ENCODE measurements at places on chromosomes 16 and 17.

- no peak for DNase-seq
These were observed 7.5 kb downstream of the TIMP2 start for GRCh38 chr17:78917451-78918275.

DNA sequence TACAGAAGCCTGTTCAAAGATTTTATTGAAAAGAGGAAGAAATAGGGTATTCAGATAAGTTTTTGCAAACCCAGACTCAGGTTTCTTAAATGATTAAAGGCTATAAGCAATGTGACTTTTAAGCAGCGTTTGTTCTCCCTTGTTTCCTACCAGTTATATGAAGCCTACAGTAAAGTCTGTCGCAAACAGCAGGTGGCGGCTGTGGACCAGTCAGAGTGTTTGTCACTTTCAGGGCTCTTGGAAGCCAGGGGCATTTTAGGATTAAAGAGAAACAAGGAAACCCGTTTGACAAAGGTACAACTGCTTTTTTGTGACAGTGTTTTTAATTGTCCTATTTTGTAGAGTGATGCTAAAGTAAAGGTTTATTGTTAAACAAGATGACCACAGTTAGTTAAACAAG is 7.7 kb upstream of the RARA start:
- no peak for DNase-seq

GRCh38 chr17:37742116-37742761 is 2.6 kb downstream of the HNF1B start:
- no peak for DNase-seq

- no peak for DNase-seq
These were observed 282.5 kb upstream of the FOXF1 start for GRCh38 chr16:86227801-86228200.

DNA sequence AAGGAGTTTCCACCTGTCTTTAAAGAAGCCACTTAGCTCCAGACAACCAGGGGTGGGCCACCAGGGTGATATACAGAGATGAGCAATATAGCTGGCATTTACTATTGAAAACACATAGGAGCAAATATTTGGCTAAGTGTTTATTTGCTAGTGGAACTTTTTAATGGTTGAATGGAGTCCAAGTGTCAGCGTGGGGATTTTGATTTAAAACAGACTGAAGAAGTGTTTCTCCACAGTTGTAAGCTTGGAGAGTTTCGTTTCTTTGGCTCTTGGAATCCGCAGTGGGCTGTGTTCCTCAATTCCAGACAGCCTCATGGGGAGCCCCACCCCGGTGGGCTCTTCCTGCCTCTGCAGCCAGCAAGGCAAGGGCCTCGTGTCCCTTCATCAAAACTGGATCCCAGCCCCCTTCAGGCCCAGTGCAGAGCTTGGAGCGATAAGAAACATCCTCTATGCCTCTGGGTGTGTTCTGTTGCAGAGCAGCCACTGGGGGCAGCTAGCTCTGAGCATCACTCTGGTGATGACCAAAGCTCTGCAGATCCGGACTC is 36.1 kb downstream of the NOG start:
- no peak for DNase-seq

DNA sequence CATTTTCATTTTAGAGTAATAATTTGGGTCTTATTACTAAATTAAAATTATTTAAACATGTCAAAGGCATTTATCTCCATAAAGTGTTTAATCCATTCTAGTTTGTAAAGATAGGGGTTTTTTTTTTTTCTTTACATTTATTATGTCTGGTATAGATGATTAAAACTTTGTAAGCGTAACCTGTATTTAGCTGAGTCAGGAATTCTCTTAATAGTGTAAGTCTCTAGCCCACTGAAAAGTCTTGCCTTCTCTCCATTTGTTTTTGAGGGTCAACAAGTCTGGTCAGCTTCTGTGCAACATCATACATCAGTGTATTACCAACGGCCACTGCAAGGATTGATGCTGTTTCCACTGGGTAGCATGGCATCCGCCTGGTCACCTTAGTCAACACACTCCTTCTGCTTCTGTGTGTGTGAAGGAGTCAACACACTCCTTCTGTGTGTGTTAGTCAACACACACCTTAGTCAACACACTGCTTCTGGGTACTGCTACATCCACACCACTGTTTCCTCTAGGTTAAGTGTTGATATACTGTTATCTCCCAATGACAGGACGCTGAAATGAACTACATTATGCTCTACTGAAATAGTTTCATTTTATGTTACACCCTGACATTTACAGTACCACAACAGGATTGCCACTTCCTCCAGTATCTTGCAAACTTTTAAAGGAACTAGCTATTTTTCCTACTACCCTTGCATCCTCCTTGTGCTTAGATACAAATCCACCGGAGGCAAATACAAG is 37.3 kb upstream of the VWA3A start:
- no peak for DNase-seq

- DNase-seq, result no peak
These were observed 58.9 kb downstream of the WWP2 start for GRCh38 chr16:69820926-69821541.

DNA sequence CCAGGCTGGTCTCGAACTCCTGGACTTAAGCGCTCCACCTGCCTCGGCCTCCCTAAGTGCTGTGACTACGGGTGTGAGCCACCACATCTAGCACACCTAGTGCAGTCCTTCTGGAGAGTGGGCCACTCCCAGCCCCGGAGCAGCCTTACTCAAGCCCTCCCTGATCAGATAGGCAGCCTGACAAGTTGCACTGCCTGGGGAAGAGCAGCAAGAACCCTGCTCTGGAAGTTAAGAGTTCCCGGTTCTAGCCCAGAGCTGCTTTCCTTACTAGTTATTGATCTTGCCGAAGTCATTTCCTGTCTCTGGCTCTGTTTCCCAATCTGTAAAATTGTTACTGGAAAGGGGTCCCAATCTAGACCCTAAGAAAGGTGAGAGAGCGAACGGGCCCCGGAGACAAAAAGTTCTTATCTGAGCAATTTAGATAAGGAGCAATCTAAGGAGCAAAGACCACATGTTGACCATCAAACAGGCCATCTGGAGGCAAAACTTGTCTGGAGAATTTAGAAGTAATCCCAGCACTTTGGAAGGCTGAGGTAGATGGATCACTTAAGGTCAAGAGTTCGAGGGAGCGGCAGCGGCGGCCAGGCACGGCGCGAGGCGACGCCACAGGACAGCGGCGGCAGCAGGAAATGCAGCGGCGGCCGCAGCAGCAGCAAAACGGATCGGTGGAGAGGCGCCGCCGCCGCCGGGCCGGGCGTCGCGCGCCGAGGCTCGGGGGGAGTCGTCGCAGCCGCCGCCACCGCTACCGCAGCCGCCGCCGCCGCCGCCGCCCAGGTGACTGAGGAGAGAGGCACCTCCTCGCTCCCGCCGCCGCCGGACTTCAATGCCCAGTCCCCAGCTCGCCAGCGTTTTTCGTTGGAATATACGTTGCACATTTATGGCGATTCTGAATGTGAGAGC is 4.3 kb upstream of the NAGLU start:
- DNase-seq, result peak; percentile 50

DNA sequence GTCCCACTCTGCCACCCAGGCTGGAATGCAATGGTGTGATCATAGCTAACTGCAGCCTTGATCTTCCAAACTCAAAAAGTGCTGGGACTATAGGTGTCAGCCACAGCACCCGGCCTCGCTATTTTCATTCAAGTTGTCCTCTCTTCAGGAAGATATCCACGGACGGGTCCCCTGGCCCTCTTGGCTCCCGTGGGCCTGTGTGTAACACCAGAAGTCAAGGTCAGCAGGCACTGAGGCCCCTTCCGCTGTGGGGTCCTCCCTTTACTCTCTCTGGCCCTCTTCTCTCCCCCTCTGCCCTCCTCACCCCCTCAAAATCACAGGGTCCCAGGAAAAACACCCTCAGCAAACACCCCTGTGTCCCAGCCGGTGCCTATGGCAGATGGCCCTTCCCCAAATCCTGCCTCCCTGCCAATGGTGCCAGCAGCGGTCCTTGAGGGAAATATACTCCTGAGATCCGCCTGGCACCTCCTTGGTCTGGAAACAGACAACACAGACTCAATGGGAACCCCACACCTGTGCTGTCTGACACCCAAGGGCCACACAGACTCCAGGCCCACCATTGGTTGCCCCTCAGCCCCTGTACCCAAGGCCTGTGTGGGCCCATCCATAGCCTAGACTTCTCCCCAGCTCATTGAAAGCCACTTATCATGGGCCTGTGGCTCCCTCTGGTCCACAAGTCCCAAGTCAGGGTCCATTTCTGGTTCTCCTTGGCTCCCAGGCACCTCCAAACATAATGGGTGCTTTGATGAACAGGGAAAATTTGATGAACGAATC is 221.5 kb downstream of the ZNF423 start:
- no peak for DNase-seq

- DNase-seq, result no peak
These were observed 306.4 kb downstream of the WWOX start for GRCh38 chr16:78405833-78406232.

- peak; percentile 38 for DNase-seq
These were observed 3.5 kb downstream of the LIMD2 start for GRCh38 chr17:63696381-63696961.

DNA sequence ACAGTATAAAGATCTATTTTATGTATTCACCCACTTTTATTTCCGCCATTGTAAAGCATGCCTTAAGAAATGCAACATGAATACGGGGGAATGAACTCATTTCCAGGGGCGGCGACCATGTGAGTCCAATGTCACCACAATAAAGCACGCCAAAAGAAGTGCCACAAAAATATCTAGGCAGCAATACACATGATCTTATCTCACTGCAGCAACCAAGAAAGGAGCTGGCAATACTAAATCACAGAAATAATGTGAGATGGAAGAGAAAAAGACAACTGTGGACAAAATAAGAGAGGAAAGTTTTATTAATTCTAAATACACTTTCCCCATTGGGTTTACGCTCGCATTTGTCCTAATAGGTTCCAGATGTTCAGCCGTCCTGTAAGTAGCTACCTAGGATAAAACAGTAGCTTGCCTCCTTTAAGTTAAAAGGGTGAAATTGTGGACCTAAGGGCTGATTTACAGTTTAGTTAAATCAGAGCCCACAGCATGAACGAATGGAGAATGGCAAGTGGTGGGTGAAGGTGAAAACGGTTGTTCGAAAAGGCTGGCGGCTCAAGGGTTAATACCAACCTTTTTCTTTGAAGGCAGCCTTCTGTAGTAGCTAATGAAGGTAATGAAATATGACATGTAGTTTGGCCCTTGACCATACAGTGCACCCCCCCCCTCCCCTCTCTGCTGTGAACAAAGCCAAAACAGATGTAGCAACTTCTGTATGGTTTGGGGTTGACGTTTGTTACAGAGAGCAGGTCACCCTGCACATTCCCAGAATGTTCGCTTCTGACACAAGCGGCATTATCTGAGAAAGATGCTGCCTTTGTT is 504.2 kb upstream of the PSMD7 start:
- DNase-seq, result no peak
